ENCODE measurements at places on chromosomes 7 and 10. TPM values are rescaled to one million over a fixed set of nuclear protein-coding genes. Genes with fewer than 3 reads are reported as not detected.

Gene PYROXD2
- total RNA-seq, result 7.1 TPM

Gene LRRC17
- total RNA-seq, result not detected

Gene ZNF727
- not detected for total RNA-seq

Gene INSYN2A
- not detected for total RNA-seq

Gene NEBL
- total RNA-seq, result not detected

Gene SYNPO2L
- total RNA-seq, result not detected

Gene WNT8B
- 0.20 TPM for total RNA-seq

Gene IDI1
- total RNA-seq, result 55.5 TPM

Gene OR6V1
- total RNA-seq, result not detected

Gene CALY
- total RNA-seq, result 0.44 TPM

Gene CYP3A7
- not detected for total RNA-seq

Gene PDIA4
- total RNA-seq, result 174 TPM

Gene PRXL2A
- 8.2 TPM for total RNA-seq

Gene STOX1
- 0.37 TPM for total RNA-seq

Gene PAPOLB
- total RNA-seq, result not detected

Gene ASZ1
- total RNA-seq, result not detected

Gene CRTAC1
- total RNA-seq, result not detected

Gene PNLIP
- total RNA-seq, result not detected

Gene TLX1
- not detected for total RNA-seq

Gene NEUROG3
- total RNA-seq, result not detected

Gene PHKG1
- 1.5 TPM for total RNA-seq

Gene AGR2
- not detected for total RNA-seq

Gene LEP
- total RNA-seq, result not detected

Gene ACTR3C
- 12.8 TPM for total RNA-seq

Gene FFAR4
- not detected for total RNA-seq

Gene ARHGEF35
- 3.6 TPM for total RNA-seq

Gene NMT2
- 22.7 TPM for total RNA-seq

Gene PRRT4
- total RNA-seq, result not detected

Gene RBM20
- total RNA-seq, result 0.27 TPM

Gene HHEX
- 0.12 TPM for total RNA-seq

Gene LDB3
- total RNA-seq, result not detected

Gene JAZF1
- 4.7 TPM for total RNA-seq

Gene SAP25
- total RNA-seq, result 20.9 TPM

Gene SEMA3D
- not detected for total RNA-seq

Gene CNTNAP2
- total RNA-seq, result not detected

Gene IFIT1B
- not detected for total RNA-seq

Gene VWC2
- total RNA-seq, result not detected

All from T-helper 1 cell treated with Interleukin-12 subunit alpha and Interleukin-12 subunit beta and Interleukin-4 antibody, amounts not matched to agents 30 ng/mL and 1 ng/mL, for 36 hours (primary cell).